Naive thymus-derived CD4-positive, alpha-beta T cell (primary cell): ENCODE measurements at places on chromosomes 13 and 19. TPM values are rescaled to one million over a fixed set of nuclear protein-coding genes. Genes with fewer than 3 reads are reported as not detected.
A peak's percentile ranks its signal among the peaks of the same experiment; 100 is the strongest.

The EPN1 gene
- total RNA-seq = 45.2 TPM

The CEACAM6 gene
- total RNA-seq = not detected

The PNMA8B gene
- total RNA-seq = 2.1 TPM

The PSG2 gene
- not detected in 2 replicates for total RNA-seq

- no peak for DNase-seq
- H3K27ac ChIP-seq = no peak overlapping the region
- H3K4me1 ChIP-seq = no peaks in the 10 kb centered on the region
- no peaks in the 10 kb centered on the region for H3K27me3 ChIP-seq
- no peak overlapping the region for H3K4me3 ChIP-seq
Measured at GRCh38 chr19:46216612-46217011, 12.9 kb upstream of the IGFL1 start.

GRCh38 chr19:48987323-48987722 lies 5.8 kb downstream of the GYS1 start:
- no peaks in the 10 kb centered on the region for H3K27me3 ChIP-seq
- H3K36me3 ChIP-seq = no peaks in the 10 kb centered on the region
- peaks cover 9% of the 10 kb centered on the region for H3K4me1 ChIP-seq
- H3K27ac ChIP-seq = no peak overlapping the region
- no peak for DNase-seq

DNA sequence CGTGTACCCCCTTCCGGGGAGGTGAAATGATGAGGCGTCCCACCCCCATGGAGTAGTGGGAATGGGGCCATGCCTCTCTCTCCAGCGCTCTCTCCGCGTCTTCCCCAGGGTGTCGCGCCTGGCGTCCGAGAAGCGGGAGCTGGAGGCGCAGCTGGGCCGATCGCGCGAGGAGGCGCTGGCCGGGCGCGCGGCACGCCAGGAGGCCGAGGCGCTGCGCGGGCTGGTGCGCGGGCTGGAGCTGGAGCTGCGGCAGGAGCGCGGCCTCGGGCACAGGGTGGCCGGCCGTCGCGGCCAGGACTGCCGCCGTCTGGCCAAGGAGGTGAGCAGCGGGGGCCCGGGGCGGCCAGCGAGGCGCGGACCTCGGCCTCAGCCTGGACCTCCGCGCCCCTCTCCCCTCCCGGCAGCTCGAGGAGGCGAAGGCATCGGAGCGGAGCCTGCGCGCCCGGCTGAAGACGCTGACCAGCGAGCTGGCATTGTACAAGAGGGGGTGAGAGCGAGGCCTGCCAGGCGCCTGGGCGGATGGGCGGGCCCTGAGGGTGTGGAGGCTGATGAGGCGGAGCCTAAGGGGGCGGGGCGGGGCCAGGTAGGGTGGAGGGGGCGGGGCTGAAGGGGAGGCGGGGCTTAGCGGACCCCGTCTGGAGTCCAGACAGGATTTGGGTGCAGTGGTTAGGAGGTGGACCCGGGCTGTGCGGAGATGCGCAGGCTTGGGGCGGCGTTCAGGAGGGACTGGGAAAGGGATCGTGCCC lies 7.7 kb downstream of the PGLYRP1 start:
- peak; percentile 56 for DNase-seq
- H3K4me1 ChIP-seq = peaks cover 7% of the 10 kb centered on the region
- no peak overlapping the region for H3K27ac ChIP-seq
- H3K4me3 ChIP-seq = peak overlapping the region; percentile 62
- no peaks in the 10 kb centered on the region for H3K36me3 ChIP-seq

GRCh38 chr19:37813340-37813739 lies 34.0 kb upstream of the ZNF573 start:
- H3K36me3 ChIP-seq = no peaks in the 10 kb centered on the region
- no peaks in the 10 kb centered on the region for H3K27me3 ChIP-seq
- no peak for DNase-seq
- no peaks in the 10 kb centered on the region for H3K4me1 ChIP-seq
- H3K27ac ChIP-seq = no peak overlapping the region
- H3K4me3 ChIP-seq = no peak overlapping the region

DNA sequence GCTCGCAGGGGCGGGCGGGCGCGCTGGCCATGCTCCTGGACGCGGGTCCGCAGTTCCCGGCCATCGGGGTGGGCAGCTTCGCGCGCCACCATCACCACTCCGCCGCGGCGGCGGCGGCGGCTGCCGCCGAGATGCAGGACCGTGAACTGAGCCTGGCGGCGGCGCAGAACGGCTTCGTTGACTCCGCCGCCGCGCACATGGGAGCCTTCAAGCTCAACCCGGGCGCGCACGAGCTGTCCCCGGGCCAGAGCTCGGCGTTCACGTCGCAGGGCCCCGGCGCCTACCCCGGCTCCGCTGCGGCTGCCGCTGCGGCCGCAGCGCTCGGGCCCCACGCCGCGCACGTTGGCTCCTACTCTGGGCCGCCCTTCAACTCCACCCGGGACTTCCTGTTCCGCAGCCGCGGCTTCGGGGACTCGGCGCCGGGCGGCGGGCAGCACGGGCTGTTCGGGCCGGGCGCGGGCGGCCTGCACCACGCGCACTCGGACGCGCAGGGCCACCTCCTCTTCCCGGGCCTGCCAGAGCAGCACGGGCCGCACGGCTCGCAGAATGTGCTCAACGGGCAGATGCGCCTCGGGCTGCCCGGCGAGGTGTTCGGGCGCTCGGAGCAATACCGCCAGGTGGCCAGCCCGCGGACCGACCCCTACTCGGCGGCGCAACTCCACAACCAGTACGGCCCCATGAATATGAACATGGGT lies 599 bp downstream of the ZIC2 start:
- H3K27ac ChIP-seq = no peak overlapping the region
- peaks cover 8% of the 10 kb centered on the region for H3K4me1 ChIP-seq
- H3K27me3 ChIP-seq = peaks cover 65% of the 10 kb centered on the region
- no peaks in the 10 kb centered on the region for H3K36me3 ChIP-seq
- no peak for DNase-seq

DNA sequence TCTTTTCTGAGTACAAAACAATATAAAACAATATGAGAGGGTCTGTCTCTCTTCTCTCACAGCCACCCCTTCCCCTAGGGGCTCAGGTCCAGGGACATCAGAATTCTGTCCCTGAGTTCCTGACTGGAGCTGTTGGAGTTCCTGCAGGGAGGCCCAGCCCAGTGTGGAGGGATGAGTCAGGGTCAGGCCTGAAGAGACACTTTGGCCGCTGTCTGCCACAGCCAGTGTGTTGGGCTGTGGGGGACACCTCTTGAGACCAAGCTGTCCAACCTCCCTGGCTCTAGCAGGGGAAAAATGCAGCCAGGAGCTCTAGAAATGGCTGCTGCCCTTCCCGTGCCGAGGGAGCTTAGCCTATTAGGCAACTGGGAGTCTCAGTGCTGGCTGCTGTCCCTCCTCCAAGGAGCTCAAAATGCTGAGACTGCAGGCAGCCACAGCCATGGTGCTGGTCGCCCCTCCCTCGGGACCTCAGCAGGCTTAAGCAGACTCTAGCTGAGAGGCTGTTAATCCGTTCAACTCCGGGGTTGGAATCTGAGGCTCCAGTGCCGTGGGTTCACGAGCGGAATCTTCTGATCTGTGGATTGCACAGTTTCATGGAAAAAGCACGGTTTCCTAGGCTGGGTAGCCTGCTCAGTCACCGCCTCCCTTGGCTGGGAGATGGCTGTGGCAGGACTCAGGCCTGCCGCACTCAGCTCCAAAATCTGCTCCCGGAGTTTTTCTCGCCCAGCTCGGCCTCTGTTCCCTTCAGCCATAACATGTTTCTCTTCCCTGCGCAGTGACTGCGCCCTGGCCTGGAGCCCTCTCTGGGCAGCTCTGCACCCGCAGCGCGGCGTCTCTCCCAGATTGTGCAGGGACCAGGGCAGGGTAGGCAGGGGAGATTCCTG lies 3.8 kb upstream of the ZNF626 start:
- no peak overlapping the region for H3K4me3 ChIP-seq
- DNase-seq = no peak
- no peak overlapping the region for H3K27ac ChIP-seq
- H3K36me3 ChIP-seq = no peaks in the 10 kb centered on the region
- H3K4me1 ChIP-seq = peaks cover 6% of the 10 kb centered on the region

GRCh38 chr19:11384778-11385129 lies 640 bp upstream of the EPOR start:
- peaks cover 26% of the 10 kb centered on the region for H3K4me1 ChIP-seq
- no peak overlapping the region for H3K27ac ChIP-seq
- H3K27me3 ChIP-seq = no peaks in the 10 kb centered on the region
- H3K4me3 ChIP-seq = no peak overlapping the region
- no peaks in the 10 kb centered on the region for H3K36me3 ChIP-seq

DNA sequence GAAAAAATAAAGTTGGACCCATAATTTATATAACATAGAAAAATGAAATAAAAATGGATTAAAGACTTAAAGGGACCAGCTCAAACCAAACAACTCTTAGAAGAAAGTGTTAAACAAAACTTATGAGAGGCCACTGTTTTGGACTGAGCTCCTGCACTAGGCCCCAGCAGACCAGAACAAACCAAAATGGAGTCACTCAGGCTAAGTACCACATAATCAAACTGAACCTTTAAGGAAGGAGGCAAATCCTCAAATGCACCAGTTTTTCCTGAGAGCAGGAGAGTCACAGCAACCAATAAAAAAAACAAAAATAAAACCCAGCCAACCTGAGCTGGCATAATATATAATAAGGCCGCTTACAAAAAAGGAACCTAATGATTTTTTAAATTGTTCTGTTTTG lies 10.3 kb upstream of the OR10H1 start:
- H3K27ac ChIP-seq = no peak overlapping the region
- no peaks in the 10 kb centered on the region for H3K27me3 ChIP-seq
- no peaks in the 10 kb centered on the region for H3K36me3 ChIP-seq
- H3K4me1 ChIP-seq = no peaks in the 10 kb centered on the region
- DNase-seq = no peak

GRCh38 chr19:51173681-51174080 lies 31.6 kb downstream of the SIGLEC7 start:
- H3K27me3 ChIP-seq = no peaks in the 10 kb centered on the region
- no peak overlapping the region for H3K4me3 ChIP-seq
- no peaks in the 10 kb centered on the region for H3K4me1 ChIP-seq
- no peaks in the 10 kb centered on the region for H3K36me3 ChIP-seq
- no peak overlapping the region for H3K27ac ChIP-seq

- H3K4me3 ChIP-seq = no peak overlapping the region
- no peaks in the 10 kb centered on the region for H3K27me3 ChIP-seq
- DNase-seq = no peak
- no peaks in the 10 kb centered on the region for H3K4me1 ChIP-seq
- H3K36me3 ChIP-seq = peaks cover 4% of the 10 kb centered on the region
Measured at GRCh38 chr13:49560270-49561061, 24.9 kb downstream of the RCBTB1 start.

- H3K27ac ChIP-seq = no peak overlapping the region
- no peak overlapping the region for H3K4me3 ChIP-seq
- H3K36me3 ChIP-seq = peaks cover 8% of the 10 kb centered on the region
- no peak for DNase-seq
Measured at GRCh38 chr13:41751734-41752445, 209.0 kb downstream of the VWA8 start.

GRCh38 chr13:22162889-22163288 lies 492.0 kb downstream of the FGF9 start:
- H3K27ac ChIP-seq = no peak overlapping the region
- no peaks in the 10 kb centered on the region for H3K36me3 ChIP-seq
- peaks cover 8% of the 10 kb centered on the region for H3K4me1 ChIP-seq
- no peak for DNase-seq

- peak; percentile 46 for DNase-seq
- no peaks in the 10 kb centered on the region for H3K27me3 ChIP-seq
- H3K4me1 ChIP-seq = peaks cover 32% of the 10 kb centered on the region
- H3K27ac ChIP-seq = no peak overlapping the region
- no peak overlapping the region for H3K4me3 ChIP-seq
Measured at GRCh38 chr19:2261438-2262172, 5.4 kb upstream of the JSRP1 start.

DNA sequence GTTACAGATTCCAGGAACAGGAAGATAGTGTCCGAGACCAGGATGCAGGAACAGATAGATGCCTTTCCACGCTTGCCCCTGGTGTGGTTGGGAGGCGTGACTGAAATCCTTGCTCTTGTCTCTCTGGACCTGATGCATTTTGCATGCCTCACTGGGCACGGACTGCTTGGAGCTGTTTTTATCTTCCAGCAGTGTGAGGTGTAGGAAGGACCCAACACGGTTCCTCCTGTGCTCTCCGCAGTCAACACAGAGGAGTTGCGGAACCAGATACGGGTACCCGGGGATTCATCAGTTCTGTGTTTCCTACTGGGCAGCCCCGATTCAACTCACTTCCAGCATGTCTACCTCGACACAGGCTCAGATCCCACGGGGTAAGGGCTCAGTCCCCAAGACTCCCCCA lies 6.5 kb downstream of the DOT1L start:
- H3K27ac ChIP-seq = no peak overlapping the region
- no peaks in the 10 kb centered on the region for H3K36me3 ChIP-seq
- no peaks in the 10 kb centered on the region for H3K27me3 ChIP-seq
- no peak for DNase-seq
- H3K4me1 ChIP-seq = peaks cover 14% of the 10 kb centered on the region
- no peak overlapping the region for H3K4me3 ChIP-seq
